ENCODE measurements at places on chromosomes 3 and 15.

DNA sequence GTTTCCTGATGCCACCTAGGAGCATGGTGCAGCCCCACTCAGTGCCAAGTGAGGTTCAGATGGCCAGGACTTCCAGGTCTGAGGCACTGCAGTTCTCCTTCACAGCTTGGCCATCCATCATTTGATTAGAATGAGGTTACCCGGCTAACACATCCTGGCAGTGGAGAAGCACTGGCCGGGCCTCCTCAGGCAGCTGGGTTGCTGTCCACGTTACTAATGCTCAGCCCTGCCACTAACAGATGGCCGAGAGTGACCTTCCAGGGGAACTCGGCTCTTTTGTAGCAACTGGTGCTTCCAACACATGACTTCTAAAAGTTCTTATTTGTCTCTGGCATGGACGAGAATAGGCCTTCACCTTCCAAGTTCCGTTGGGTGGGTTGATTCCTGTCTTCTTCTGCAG, 204.6 kb upstream of the CFAP20DC start:
- DNase-seq, result no peak

GRCh38 chr3:9196020-9196419, 53.4 kb downstream of the SRGAP3 start:
- no peak for DNase-seq

DNA sequence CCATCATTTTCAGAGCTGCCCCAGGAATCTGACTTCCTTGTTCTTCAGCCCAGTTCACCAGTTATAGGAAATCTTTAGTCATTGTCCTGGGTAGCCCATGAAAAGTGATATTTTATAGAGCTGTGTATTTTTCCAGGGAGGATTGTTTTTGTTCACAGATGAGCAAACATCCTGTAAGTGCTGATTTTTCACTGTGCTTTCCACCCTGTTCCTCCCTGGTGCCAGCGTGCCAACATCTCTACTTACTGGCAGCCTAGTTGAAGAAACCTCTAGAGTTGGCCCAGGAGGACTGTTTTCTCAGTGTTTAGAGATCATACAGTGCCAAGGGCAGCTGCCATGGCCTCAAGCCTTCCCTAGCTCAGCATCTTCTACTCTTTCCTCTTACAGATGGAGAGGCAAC, 41.3 kb downstream of the ST6GAL1 start:
- no peak for DNase-seq

- DNase-seq, result no peak
Observed at GRCh38 chr3:138449490-138449889, 15.1 kb downstream of the ESYT3 start.

DNA sequence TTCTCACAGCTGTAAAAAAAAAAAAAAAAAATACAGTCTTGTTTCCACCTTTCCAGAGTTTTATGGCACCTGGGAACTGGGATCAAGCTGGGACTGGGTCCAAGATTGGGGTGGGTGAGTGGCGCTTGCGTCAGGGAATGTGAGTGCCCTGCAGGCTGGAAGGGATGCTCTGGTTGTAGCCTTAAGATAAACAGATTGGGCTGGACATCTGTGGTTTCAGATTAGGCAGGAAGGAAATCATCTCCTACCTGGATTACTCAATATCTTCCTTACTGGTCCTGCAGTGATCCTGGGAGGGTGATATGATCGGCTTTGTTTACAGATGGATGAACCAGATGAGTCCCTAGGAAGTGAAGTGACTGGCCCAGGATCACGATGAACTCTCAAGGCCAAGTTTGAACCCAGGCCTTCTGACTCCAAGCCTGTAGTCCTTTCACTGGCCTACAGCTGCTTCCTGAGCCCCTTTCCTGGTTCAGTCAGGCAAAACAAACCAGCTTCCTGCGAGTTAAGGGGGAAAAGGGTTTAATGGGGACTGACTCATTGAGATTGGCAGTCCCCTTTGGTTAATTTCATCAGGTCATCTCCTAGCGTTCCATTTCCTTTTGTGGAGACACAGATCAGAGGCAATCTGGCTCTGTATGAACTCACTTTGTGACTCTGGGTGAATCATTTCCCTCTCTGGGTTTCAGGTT, 179.8 kb downstream of the THSD4 start:
- peak; percentile 100 for DNase-seq
